ENCODE measurements at places on chromosomes 12 and 14.

- DNase-seq, result no peak
Observed at GRCh38 chr12:48894271-48894670, 28.6 kb upstream of the RND1 start.

- no peak for DNase-seq
Observed at GRCh38 chr12:64390275-64390851, at the start of gene C12orf56. Gene C12orf56 (minus strand): TSS chr12:64390758. CDS start chr12:64390565, 193 bp downstream.

- DNase-seq, result no peak
Observed at GRCh38 chr14:104919993-104920315, 4.7 kb upstream of the PLD4 start.

GRCh38 chr12:121090586-121091514, 41.8 kb upstream of the P2RX7 start:
- no peak for DNase-seq

DNA sequence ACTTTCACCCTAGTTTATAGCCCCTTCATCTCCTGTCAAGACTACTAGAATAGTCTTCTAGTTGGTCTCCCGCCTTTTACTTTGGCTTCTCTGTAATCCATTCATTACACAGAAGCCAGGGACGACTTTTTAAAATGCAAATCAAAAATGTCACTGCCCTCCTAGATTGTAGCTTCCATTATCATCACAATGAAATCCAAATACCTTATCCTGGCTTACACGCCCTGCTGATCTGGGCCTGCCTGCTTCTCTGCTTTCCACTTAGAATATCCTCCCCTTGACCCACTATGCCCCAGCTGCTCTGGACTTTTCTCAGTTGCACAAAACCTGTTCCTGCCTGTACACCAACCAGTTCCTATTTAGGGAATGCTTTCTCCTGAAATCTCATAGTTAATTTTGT, 4.5 kb upstream of the EEA1 start:
- no peak for DNase-seq

DNA sequence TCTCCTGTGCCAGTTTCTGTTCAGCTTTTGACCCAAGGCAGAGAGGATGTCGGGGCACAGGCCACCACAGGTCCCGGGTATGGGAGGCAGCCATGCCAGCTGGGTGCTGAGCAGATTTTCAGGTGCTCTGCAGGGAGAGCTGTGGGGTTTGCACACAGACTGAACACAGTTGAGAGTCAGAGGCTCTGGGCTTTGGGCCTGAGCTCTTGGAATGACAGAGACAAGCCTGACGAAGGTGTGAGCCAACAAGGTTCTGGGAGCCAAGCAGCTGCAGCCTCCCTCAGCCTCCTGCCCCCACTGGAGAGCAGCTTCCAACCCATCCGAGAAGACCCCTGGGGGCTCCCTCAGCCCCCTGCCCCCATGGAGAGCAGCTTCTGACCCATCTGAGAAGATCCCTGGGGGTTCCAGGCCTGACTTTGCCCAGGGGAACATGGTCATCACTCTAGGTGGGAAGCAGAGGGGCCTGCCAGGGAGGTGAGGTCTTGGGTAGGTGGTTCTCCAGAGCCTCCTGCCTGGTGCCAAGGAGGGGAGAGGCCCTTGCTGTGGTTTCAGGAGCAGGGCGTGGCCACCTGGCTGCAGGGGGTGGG, 13.8 kb downstream of the FBRSL1 start:
- no peak for DNase-seq

DNA sequence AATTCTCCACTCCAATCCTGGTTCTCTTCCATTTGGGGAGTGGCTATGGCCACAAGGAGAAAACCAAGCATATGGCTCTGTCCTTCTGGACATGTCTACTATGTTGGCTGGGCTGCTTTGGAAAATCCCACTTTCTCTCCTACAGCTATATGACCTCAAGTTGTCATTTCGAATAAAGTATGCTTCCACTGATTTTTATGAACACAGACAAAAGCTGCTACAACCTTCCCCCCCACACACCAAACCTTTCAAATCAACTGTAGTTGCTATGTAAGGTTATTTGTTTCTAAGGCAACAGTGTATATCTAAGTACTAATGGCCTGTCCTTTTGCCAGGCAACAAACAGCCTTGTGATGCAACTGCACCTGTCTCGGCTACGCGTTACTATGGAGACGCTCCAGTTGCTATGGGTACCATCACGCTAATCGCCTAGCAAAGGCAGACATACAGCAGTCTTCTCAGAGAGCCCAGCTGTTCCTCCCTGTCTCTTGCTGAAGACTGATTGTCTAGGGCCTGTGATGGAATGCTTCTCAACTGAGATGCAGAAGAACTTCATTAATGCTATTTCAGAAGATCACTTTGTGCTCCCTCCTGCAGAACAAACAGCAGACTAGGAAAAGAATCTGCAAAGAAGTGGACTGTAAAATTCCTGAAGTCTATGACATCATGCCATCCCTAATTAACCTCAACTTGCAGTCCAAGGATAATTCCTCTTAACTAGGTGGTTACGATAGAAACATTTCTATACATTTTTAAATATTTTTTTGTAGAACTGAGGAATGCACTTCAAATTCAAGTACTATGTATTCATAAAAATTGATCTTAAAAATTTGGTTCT, 67.6 kb downstream of the FOXN3 start:
- no peak for DNase-seq

GRCh38 chr12:3202734-3203446, 125.7 kb downstream of the TSPAN9 start:
- peak; percentile 46 for DNase-seq

- no peak for DNase-seq
Observed at GRCh38 chr12:26238341-26239121, 43.2 kb downstream of the SSPN start.

- DNase-seq, result no peak
Observed at GRCh38 chr12:61357496-61357895, 902.7 kb upstream of the USP15 start.

GRCh38 chr12:26612203-26612602, 220.8 kb downstream of the ITPR2 start:
- DNase-seq, result no peak

DNA sequence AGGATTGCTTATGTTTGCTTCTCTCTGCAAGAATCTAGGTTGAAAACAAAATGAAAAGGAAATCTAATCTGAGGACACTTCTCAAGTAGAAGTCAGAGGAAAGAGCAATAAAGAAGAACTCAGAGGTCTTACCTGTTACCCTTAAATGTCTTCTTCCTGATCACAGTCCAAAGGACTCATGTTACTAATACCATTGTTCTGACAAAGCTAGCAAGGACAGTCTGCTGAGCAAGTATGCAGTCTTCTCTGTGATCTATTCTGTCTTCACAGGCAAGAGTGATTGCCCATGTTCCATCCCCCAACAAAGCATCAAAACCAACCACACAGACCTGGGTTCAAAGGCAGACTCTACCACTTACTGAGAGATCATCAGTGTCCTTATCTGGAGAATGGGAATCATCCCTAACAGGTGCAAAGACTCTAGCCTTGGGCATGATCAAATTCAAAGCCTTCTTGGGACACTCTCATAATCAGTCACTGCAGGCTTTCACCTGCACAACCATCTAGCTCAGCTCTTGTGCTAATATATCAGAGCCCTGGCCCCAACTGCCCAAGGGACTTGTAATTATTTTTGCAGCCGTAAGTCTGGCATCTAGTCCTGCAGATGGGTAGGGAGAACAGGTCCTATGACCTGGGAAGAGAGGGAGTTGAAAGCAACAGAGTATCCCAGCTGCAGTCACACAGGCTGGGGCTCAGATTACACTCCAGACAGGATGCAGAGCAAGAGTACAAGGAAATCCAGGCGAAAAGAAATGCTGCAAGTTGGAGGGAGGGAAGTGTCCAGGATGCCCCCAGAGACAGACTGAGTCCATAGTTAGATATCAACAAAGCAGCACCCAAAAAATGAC, 97.9 kb upstream of the NUDT4 start:
- no peak for DNase-seq

GRCh38 chr12:388541-389141, 479 bp downstream of the KDM5A start:
- DNase-seq, result peak; percentile 37

- no peak for DNase-seq
Observed at GRCh38 chr12:132700212-132700822, 10.3 kb upstream of the PGAM5 start.

- no peak for DNase-seq
Observed at GRCh38 chr12:52203079-52203921, 11.5 kb upstream of the KRT80 start.

DNA sequence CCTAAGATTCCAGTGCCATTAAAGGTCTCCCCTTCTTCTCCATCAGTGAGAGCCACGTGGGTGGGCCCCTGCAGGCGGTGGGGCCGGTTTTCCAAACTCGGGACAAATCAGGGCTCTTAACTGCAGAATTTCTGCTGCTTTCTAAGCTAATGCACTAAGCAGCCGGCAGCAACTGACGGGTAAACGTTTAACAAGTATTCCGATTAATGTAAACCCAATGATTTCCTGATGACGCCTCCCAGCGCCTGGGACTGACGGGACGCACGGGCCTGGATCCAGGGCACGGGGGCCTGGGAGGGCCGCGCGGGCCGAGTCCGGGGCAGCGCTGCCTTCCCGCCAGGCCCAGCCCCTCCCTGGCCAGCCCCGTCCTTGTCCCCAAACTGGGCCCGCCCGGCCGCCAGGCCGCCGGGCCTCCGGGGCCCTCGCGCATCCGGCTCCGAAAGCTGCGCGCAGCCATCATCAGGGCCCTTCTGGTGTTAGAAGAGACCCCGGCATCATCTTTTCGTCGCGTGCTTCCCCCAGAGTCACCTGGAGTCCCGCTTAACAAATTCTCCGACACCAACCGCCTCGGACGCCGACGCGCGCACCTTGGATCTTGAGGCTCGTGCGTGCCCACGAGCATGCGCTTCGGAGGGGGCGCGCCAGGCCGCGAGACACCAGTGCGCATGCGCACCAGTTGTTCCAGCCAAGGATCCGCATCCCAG, at the start of gene MLH3:
Gene MLH3, minus strand, starts transcription at position 616 of the 704 bp plus-strand sequence. CDS start 1,812 bp downstream, outside the sequence.
- peak; percentile 64 for DNase-seq

DNA sequence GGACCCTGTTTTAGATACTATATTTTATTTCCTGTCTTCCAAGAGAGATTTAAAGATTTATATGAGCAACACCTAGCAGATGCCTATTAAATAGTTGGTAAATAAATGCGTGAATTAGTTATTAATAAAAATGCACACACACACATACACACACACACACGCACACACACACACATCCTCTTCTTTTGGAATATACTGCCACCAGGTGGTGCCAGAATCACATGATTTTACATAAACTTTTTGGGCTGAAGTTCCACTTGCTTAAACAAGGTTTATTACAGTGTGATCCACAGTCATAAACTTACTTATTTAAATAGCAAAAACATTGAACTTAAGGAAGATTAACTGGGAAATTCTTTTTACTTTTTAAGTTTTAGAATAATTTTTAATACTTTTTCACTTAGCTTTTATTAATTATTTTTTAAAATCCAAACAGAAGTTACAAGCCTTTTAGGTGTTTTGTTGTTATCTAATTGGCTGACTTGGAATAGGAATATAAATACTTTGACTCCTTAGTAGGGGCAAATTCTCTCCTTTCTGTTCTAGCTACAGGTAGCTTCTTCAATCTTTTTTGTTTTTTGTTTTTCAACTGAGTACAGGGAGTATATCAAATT, 17.5 kb downstream of the RAD51B start:
- no peak for DNase-seq

DNA sequence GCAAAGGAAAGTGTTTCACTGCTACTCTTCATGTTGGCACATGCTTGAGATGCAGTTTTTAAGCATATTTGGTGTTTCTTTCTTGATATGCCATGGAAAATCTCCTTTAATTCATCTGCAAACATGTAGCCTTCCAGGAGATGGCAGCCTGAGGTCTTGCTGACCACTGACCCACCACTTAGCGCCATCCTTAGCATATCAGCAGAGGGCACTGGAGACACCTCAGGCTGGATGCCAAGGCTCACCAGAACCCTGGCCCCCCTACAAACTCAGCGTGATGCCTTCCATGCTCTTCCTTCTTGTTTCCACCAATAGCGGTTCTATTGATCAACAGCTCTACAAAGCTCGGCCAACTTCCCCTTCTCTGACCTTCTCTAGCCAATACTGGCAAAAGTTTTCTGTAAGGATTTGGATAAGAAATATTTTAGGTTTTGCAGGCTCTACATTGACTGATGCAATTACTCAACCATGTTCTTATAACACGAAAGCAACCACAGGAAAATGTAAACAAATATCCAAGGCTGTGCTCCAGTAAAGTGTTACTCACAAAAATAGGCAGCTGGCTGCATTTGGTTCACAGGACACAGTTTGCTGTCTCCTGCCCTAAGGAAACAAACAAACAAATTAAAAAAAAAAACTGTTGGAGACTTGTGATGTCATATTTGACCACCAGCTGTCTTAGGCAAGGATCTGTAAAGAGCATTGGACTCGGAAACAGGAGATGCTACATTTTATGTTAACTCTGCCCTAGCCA, 209.7 kb downstream of the SLC15A4 start:
- no peak for DNase-seq

- no peak for DNase-seq
Observed at GRCh38 chr14:93982230-93983007, 6.0 kb upstream of the ASB2 start.

GRCh38 chr14:91244501-91244901, at the start of gene GPR68:
Gene GPR68 (minus strand): TSS chr14:91244704. CDS start chr14:91235050, 9,654 bp downstream.
- DNase-seq, result no peak

GRCh38 chr12:41277100-41277945, 89.2 kb downstream of the PDZRN4 start:
- DNase-seq, result peak; percentile 1

GRCh38 chr12:70581208-70581607, 56.0 kb downstream of the PTPRB start:
- no peak for DNase-seq

DNA sequence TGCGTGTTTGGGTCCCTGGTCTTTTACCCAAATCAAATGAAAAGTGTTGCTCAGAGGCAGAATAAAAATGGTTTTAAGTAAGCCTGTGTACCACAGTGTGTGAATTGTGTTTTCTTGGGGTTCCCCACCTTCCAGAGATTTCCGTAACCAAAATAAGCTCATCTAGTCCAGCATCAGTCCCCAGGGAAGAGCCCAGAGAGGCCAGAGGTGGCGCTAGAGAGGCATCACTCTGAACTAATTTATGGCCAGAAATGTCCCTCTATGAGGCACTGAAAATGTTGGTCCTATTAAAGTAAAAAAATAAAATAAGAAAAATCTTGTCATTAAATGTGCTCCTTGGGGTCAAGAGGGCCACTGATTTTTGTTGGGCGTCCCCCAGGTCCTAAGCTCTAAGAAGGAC, 24.9 kb upstream of the PRKAB1 start:
- DNase-seq, result no peak

DNA sequence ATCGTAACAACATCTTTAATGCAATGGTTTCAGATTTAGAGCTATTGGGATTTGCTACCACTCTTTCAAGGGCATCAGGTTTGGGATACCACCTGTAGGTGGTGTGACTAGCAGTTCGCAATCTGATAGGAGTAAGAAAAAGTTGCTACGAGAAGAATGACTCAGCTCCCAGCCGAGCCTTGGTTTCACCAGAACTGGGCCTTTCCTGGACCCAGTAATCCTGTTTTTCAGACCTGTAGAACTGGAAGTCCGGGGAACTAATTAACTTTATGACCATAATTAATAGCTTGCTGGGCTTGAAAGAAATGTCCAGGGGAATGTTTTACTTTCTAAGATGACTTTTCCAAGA, 770 bp downstream of the ABHD4 start:
- no peak for DNase-seq

- DNase-seq, result no peak
Observed at GRCh38 chr12:79409562-79409961, 281.2 kb downstream of the PAWR start.

Measured in stimulated activated CD4-positive, alpha-beta T cell treated with anti-CD3 and anti-CD28 coated beads, Interleukin-4, amount 100 ng/mL, for 48 hours (primary cell).